NCI-H1436 (cell line): ENCODE measurements at places on chromosomes 4 and X.

DNA sequence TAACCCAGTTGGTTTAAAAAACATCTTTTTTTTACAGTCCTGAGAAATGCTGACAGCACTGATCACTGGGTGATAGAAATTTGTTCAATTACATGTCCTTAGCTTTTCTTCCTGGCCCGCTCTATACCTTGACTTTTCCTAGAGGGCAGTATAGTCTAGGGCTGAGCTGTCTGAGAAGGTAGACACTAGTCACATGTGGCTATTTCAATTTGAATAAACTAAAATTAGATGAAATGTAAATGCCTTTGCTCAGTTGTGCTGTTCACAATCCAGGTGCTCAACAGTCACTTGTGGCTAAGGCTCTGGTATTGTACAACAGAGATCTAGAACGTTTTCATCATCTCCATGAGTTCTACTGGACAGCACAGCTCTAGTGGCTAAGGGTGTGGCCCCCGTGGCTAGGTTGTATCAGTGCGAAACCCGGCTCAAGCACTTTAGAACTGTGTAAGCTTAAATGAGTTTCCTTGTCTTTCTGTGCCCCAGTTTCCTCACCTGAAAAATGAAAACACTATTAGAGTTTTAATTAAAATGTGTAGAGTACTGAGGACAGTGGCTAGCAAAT lies 111.6 kb upstream of the WDR17 start:
- no peak for DNase-seq

- no peak for DNase-seq
Observed at GRCh38 chr4:19631814-19632213, 619.9 kb upstream of the SLIT2 start.

DNA sequence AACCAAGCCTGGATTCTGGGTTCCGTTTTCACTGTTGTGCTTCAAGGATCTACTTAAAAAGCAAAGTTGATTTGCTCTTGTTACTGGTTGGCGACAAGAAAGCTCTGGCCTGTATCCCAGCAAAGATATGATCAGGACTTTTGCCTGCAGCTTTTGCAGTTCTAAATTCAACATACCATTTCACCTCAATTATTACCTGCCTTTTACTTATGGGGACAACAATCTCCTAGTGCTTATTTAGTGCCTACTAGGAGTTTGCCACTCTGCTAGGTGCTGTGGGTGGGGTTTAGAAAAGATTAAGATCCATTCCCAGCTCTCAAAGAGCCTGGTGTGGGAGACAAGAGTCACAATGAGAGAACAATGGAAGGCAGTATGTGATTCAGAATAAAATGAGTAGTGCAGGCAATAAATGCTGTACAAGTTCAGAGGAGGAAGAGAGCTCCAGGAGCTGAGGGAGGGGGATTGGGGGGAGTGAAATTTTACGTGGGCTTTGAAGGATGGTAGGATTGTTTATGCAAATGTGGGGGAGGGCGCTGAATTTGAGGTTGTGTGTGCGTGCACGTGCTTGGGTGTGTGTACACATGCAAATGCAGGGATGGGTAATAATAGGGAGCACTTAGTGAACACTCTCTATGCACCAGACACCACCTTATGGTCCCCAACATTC lies 5.0 kb upstream of the TMEM164 start:
- DNase-seq: peak; percentile 56

- DNase-seq: no peak
Observed at GRCh38 chr4:188550296-188550695, 411.1 kb downstream of the TRIML1 start.

DNA sequence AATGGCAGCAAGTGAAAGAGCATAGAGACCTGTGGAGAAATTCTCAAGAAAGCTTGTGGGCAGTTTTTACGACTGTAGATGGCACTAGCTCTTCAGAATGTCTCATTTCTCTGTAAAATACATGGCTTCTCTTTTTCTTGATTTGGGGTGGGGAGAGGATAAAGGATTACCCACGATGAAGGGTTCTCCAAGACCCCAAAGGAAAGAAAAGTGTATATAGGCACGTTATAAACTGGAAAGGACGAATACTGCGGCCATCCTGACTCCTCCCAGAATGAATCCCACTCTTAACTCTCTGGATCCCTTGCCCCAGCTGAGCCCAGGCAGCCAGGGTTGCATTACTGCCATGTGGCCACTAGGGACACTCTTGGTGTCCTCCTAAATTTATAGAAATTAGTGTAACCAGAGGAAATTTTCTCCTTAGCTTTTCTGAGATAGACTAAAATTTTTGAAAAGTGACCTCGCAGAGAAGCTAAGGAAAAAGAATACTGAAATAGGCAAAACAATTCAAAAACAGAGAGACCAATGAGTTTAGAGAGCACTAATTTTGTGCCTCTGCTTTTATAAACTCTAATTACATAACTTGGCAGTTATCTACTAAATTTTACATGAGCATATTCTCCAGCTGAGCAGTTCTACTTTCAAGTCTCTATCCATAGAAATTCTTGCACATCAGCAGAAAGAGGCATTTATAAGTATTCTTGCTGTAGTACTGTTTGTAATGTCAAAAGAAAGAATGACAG lies 37.8 kb upstream of the PCDH19 start:
- no peak for DNase-seq

DNA sequence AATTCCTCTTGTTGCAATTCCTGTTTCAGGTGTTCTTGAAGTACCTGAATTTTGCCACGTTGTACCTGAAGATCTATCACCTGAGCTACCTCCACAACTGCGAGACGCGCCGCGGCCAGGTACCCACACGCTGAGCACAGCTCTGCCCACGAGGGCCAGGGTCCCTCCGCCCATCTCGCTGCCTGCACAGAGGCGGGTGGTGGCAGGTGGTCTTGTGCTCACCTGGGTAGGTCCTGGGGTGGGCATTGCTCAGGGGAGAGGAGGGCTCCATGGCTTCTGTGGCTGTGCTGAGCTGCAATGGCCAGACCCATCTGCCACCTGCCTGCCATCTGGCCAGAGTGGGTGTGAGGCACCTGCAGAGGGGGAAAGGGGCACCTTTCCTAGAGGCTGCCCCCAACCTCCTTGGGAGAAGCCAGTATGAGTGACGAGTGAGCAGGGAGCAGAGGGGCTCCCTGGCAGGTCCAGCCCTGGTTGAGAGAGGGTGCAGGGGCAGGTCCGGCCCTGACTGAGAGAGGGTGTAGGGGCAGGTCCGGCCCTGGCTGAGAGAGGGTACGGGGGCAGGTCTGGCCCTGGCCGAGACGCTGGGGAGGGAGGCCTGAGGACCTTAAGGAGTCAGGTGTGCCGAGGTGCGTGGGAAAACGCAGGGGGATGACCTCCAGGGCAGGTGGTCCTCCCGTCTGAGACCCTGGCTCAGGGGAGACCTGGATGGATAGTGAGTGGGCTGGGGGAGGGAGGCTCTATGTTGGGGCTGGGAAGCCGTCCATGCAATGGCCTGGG lies 10.7 kb downstream of the PDE6B start:
- DNase-seq: no peak

DNA sequence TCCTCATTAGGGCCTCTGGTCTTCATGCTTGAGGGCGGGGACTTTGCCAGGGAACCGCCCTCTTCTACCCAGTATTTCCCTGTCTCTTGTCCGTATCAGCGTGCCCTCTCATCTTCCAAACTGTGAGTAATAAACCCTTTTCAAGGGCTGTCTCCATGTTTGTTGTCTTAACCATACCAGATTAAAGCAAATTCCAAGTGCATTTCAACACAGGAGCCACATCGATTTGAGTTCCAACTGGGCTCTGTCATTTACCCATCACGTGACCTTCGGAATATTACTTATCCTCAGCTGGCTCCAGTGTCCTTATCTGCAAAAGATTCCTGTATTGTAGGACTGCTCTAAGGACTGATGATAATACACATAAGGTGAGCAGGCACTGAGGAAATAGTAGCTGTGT lies 6.4 kb upstream of the PHEX start:
- DNase-seq: no peak

GRCh38 chr4:156941940-156942548 lies 29.6 kb downstream of the PDGFC start:
- no peak for DNase-seq

GRCh38 chrX:103276581-103277002 lies at the start of gene TCEAL5:
Gene TCEAL5, minus strand, starts transcription at chrX:103276750. Its CDS starts 2,187 bp downstream, at chrX:103274563.
- peak; percentile 2 for DNase-seq

GRCh38 chrX:108090491-108091263 lies 665 bp downstream of the PSMD10 start:
- DNase-seq: no peak

- no peak for DNase-seq
Observed at GRCh38 chr4:24849756-24850155, 54.4 kb downstream of the SOD3 start.

DNA sequence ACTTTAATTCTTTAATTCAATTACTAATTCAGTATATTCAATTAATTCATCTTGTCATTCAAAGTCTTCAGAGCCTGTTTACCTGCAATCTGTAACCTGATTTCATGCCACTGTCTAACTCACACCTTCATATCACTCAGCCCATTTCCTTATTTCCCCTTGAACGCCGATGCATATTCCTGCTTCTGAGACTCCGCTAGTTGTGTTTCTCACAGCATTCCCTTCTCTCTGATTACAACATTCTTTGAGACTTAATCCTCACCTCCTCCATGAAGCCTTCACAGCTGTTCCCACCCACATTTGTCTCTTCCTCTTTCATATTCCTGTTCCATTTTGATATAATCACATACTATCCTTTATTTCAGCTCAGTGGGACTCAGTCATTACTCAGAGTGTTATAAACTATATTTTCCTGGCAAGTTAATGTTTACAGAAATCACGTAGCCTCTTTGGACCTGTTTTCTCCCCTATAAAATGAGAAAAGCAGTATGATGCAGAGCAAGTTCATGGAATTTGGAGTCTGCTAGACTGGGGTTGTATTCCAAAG lies 69.0 kb downstream of the MAP9 start:
- DNase-seq: no peak

GRCh38 chr4:88137112-88137511 lies 21.3 kb downstream of the ABCG2 start:
- no peak for DNase-seq

DNA sequence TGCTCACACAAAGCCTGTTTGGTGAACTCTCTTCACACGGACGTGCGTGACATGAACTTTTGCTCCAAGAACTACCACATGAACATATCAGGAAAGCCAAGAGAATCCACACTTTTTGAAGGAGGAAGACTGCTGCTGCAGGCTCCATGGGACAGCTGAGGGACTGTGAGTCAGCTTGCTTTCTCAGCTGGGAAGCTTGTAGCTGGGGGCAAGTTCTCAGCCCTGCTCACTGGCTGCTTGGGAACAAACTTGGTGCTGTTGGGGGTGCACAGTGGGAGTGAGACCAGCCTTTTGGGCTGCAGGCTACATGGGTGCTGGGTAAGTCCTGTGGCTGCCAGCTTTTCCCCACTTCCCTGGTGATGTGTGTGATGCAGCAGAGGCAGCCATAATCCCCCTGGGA lies 123.9 kb downstream of the ATP8A1 start:
- no peak for DNase-seq

GRCh38 chr4:56531149-56531770 lies 25.7 kb downstream of the ARL9 start:
- DNase-seq: no peak

- DNase-seq: no peak
Observed at GRCh38 chr4:76905521-76905920, 7.6 kb upstream of the SOWAHB start.

DNA sequence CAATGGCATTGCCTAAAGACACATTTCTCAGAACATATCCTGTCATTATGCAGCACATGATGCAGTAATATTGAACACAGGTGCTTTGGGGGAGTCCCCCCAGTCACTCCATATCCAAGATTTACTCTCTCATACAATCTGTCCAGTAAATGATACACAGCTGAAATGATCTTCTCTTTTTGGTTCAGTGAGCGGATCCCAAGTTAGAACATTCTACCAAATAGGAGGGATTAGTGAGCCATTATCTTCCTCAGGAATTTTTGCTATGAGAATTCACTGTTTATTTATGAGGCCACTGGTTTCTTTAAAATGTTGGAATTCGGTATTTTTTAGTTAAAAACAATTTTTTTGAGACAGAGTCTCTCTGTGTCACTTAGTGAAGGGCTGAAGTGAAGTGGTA lies 96.5 kb downstream of the TRAPPC11 start:
- DNase-seq: no peak

GRCh38 chrX:23732704-23733103 lies 10.4 kb downstream of the ACOT9 start:
- DNase-seq: no peak

DNA sequence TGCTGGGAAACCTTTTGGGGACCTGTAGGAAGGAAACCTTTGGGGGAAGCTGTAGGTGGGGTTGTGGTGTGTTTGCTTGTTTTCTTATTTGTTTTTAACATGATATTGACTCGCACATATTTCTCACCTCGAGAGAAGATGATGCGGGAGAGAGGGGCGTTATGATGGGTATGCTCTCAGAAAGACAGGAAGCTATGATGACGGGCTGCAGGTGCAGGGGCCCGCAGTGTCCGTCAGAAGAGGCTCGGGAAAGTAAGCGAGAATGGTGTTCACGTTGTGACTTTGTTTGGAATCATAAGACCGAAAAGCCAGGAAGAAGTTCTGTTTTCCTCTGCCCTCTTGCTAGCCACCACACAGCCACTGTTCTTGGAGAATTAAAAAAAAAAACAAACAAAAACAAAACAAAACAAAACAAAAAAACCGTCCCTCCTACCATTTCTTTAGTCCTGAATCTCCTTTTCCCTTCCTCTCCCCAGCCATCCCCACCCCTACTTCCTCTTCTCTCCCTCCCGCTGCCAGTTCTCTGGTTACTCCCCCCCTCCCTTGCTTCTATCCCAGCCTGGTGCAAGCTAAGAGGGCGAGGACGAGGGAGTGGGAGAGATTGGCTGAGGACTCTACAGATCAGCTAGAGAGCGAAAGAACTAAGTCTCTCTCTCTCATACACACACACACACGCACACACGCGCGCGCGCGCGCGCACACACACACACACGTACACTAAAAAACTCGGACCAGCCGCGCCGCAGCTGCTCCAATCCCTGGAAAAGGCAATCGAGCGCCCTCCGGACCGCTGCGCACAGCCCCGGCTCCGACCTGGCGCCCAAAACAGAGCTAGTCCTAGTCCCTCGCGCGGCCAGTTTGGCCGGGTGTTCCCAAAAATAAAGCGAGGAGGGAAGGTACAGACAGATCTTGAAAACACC lies at the start of gene BMP3:
Gene BMP3 (plus strand): TSS at position 648 of the 920 bp plus-strand sequence. CDS start 577 bp downstream, outside the sequence.
- peak; percentile 18 for DNase-seq

GRCh38 chr4:45580334-45580733 lies 543.5 kb downstream of the GABRG1 start:
- DNase-seq: no peak

- DNase-seq: no peak
Observed at GRCh38 chr4:170022211-170022610, 4.0 kb downstream of the MFAP3L start.

- DNase-seq: no peak
Observed at GRCh38 chr4:86096373-86096772, 263.5 kb downstream of the MAPK10 start.

DNA sequence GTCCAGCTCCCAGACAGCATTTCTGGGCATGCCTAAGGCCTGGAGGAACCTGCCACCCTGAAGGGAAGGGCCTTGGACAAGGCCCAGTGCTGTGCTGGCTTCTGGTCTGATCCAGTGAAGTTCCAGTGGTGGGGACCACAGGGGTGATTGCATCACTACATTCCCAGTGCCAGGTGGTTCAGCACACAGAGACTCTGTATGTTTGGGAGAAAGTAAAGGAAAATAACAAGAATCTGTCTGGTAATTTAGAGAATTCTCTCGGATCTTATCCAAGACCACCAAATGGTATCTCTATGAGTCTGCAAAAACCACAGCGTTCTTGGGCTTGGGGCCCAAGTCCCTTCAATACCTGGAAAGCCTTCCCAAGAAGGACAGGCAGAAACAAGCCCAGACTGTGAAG lies 131.8 kb upstream of the MAD2L1 start:
- no peak for DNase-seq

GRCh38 chr4:24888475-24889344 lies 24.1 kb downstream of the CCDC149 start:
- DNase-seq: no peak
